T follicular helper cell (primary cell): ENCODE measurements at places on chromosomes 6 and 20.

DNA sequence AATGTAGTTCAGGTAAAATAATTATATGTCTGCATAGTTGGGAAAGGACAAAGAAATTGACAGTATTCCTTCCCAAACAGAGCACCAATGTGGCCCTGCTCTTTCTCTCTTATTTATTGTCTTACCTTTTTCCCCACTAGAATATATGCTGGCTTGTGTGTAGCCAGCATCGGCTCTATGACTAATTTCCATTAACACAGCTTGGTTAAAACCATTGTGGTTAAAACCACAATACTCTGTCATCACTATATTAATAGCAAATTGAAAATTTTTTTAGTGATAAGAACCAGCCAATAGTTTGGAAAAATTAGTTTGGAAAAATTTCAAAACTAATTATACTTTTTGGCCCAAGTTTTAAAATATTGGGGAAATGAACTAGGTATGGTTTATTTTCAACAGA lies 535.1 kb downstream of the UTRN start:
- DNase-seq = no peak

- DNase-seq = no peak
Observed at GRCh38 chr6:151649835-151650234, 156.0 kb downstream of the CCDC170 start.

DNA sequence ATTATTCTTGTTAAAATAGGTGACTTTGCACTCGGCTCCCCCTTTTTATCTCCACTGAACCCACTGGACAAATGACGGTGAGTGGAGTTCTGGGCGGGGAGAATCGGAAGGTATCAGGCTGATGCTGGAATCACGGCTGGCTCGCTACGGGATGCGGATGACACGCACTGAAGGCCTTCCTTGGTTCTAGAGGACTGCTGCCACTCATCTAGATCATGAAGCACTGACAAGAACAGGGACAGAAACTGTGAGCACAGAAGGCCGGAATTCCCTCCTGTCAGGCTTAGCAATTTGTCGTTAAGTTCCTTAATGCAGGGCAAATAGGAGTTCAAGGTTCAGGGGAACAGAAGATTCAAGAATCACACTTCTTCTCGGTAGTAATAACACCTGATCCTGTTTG lies 89.9 kb upstream of the MPC1 start:
- DNase-seq = no peak

- DNase-seq = no peak
Observed at GRCh38 chr6:66198062-66198624, 491.1 kb upstream of the EYS start.
